ENCODE measurements at places on chromosomes 11 and 22.

GRCh38 chr11:74090701-74091100, 80.1 kb downstream of the C2CD3 start:
- no peak for DNase-seq

GRCh38 chr22:44755956-44756361, 3.6 kb downstream of the ARHGAP8 start:
- no peak for DNase-seq

DNA sequence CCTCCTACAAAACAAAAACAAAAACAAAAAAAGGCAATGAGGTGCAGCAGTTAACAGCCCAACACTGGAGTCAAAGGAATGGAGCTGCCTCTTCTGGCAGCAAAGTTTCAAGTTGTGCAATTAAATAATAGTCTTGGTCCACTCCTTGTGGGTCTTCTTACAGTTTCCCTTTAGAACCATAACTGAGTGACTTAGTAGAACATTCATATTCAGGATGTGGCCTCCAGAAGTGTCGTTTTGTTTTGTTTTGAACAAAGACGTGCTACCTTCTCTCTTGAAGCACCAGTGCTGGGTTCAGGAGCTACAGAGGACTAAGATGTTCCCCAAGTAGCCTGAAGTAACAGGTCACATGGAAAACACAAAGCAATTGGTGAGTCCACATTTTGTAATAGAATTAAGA, 2.0 kb upstream of the JAML start:
- no peak for DNase-seq

GRCh38 chr22:37231406-37232139, 12.5 kb downstream of the RAC2 start:
- DNase-seq = no peak

GRCh38 chr11:95088946-95089619, 563 bp upstream of the ENDOD1 start:
- no peak for DNase-seq

- no peak for DNase-seq
Observed at GRCh38 chr22:26264162-26264561, 94.9 kb downstream of the SEZ6L start.

GRCh38 chr22:42327462-42328129, 57.1 kb upstream of the TCF20 start:
- no peak for DNase-seq

GRCh38 chr11:41878095-41878494, 418.6 kb upstream of the LRRC4C start:
- DNase-seq = peak; percentile 70

GRCh38 chr22:22176929-22177616, 67.5 kb upstream of the VPREB1 start:
- no peak for DNase-seq

DNA sequence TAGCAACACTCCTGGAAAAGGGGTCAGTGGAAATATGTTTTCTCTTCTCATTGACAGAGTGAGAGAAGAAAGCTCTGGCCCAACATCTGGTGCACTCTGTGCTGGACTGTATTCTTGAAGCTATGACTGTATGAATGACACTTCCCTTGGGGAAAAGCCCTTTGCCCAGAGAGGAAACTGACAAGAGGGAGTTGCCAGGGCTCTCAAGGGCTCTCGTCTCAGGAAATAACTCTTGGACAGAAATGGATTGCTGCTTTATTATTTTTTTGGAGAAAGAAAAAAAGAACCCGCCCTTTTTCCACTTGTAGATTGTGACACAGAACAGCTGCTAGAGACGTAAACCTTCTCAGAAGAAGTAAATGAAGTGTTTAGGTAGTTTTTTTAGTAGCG, 11.4 kb downstream of the ETS1 start:
- DNase-seq = peak; percentile 55

GRCh38 chr11:6586434-6587359, 16.7 kb downstream of the RRP8 start:
- DNase-seq = peak; percentile 38

GRCh38 chr11:73221451-73221850, 3.4 kb downstream of the P2RY2 start:
- DNase-seq = no peak

GRCh38 chr11:44943118-44943517, 7.6 kb downstream of the TP53I11 start:
- DNase-seq = no peak

DNA sequence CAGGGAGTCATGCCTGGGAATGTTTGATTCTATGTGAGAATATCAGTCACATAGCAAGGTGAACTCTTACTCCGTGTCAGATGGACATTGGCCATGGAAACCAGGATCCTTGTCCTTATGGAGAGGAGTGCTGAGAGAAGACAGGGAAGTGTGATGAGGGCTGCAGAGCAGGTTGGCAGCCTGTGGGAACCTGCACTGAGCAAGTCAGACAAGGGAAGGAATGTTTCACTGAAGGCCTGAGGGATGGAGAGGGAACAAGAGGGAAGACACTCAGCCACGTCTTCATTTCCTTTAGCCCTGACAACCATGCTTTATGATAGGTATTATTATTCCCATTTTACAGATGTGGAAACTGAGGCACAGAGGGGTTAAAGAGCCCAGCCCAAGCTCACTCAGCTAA, 38.4 kb upstream of the HORMAD2 start:
- no peak for DNase-seq

DNA sequence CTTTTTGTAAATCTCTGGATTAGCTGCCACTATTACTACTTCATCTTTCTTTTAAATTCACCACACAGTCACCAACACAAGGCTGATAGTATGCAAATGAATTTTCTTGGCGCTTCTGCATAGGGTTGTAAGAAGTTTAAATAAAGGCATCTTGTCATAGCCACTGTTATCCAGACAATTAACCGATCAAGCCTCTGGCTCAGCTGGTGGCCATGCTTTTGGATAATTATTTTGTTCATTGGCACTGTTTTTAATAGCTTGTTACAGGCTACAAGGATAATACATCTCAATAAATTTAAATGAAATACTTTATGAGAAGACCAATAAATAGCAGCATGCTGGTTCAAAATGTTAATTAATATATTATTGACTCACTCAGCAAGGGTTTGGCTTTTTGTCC, 1261.0 kb downstream of the FAM181B start:
- DNase-seq = no peak

DNA sequence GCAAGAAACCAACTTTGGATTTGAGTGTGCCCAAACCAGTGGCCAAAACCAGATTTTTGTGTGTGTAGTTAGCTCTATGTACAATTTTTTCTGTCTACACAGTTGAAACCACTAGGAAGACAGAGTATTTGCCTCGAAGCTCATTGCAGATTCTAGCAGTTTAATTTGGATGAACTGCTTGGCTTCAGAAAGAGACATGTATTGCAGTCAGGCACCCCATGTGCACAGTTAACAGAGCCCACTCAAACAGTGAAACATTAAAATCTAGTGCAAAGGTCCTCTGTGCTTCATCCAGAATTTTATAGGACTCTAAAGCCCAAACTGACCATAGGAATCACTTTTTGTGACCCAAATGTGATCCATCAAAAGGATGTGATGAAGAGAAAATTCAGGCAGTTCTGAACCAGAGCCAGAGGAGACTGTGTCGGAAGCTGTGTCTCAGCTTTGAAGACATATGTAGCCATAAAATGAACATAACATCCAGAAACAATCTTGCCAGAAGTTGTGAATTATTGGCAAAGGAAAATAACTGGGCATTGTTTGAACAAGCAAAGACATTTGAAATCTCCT, 82.7 kb downstream of the PANX1 start:
- DNase-seq = no peak

DNA sequence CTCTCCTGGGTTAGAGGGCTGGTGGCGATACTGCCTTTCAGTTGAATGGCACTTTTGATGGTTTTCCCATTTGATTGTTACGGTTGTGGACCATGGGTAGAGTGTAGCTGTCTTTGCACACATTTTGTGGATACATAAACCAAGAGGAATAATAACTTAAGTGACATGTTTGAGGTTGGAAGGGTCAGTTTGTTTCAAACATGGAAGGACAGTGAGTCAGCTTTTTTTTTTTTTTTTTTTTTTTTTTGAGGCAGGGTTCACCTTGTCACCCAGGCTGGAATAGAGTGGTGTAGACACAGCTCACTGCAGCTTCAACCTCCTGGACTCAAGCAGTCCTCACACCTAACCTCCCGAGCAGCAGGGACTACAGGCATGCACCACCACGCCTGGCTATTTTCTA, 41.1 kb downstream of the PPFIA1 start:
- DNase-seq = no peak

DNA sequence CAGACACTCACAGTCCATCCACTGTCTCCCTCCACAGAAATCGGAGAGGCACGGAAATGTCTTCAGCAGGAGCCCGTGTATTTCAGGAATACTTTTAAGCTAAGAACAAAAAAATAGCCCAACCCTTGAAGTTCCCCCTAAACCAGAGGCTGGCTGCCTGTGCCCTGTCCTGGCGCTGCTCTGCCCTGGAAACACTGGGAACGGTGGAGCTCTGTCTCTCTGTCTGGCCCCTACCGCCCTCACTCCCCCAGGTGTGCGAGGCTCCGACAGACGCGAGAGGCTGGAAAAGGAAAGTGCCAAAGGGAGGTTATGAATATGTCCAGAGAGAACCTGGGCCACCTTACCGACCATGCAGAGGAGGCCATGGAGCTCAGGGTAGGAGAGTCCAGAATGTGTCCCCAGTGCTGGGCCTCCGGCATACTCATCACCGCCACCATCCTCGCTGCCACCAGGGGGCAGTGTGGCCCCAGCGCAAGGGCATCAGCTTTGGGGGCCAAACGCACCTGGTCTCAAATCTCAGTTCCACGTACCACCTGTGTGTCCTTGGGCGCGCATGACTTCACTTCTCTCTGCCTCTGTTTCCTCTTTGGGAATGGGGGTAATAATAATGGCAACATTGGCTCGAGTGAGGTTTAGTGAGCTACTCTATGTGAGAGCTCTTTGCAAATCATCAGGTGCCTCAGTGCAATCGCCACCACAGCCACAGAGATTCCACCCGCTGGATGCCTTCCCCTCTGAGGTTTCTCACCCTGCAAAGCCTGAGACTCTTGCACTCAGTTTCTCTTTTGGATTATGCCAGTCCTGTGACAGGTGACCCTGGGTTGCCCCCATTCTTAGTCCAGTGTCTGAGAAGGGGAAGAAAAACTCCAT, 10.4 kb upstream of the SLCO2B1 start:
- DNase-seq = peak; percentile 19

DNA sequence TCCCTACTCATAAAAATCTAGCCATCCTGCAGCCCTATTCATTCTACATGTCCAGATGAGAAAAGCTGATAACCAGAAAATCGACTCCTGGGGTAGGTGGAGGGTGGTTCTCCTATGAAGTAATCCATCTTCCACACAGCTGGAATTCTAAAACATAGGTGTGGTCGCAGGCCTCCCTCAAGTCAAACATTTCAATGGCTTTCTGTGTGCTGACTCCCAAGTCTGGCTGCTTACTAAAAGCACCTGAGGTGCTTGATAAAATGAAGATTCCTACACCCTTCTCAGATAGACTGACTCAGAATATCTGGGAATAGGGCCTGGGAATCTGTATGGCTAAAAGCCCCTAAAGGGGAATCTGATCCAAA, 26.1 kb downstream of the IRAG1 start:
- DNase-seq = peak; percentile 90

DNA sequence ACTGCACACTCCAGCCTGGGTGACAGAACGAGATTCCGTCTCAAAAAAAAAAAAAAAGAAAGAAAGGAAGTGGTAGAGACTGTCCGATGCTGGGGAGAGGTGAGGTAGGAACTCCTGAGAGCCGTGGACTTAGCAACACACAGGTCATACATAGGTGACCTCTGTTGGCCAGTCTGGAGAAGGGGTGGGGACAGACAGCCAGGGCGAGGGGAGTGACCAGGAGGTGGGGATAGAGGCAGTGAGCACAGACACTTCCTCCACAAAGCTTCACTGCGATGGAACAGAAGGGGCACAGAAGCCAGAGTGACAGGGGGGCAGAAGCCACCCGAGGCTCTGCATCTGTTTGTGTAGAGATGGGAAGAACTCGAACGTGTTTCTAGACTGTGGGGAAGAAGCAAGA, 47.1 kb downstream of the MYH9 start:
- DNase-seq = no peak

DNA sequence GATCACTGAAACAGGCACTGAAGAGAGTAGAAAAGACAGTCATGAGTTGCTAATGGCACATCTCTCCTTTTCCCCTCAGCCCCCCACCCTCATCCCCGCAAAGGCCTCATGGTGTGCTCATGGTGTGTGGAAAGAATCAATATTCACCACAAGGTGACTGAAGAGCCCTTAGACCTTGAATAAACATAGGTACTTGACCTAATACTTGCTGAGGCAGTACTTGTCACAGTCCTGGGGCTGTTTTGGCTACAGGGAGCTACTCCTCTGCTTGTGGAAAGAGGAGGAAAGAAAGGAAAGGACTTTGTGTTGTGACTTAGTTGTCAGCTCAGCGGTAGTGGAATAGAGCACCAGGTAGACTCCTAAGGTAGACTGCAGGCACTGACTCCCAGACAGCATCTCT, 537.8 kb upstream of the CCDC179 start:
- DNase-seq = no peak

- peak; percentile 76 for DNase-seq
Observed at GRCh38 chr11:108672113-108672512, 7.2 kb downstream of the DDX10 start.

- no peak for DNase-seq
Observed at GRCh38 chr22:50084614-50085021, 608 bp downstream of the MLC1 start.

DNA sequence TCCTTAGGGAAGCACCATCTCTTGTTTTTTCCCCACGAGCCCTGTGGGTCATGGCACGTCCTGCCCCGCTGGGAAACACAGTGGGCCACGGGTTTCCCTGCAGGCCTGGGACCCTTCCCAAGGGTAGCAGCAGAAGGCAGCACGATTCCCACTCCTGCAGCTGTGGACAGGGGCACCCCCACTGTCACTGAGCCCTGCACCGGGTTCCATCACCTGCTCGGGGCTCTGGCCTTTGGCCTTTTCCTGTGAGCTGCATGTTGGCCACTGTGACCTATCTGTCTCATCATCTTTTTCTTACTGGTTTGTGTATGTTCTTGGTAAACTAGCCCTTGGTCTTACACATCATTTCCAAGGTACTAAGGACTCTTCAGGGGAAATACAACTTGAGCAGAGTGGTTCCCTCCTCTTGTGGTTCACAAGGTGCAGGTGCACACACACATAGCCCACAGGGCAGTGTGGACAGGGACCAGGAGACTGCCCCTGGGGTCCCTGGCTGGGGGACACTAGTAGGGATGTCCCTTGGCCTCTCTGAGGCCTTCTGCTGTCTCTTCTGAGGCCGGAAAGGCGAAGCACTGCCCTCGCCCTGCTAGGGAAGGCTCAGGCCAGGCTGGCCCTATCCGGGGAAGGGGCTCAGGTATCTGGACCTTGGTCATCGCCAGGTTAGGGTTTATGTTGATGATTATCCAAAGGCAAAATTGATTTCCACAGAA, 19.0 kb upstream of the TXNRD2 start:
- DNase-seq = no peak

- DNase-seq = no peak
Observed at GRCh38 chr22:22316589-22316988, 72.0 kb downstream of the VPREB1 start.
